ENCODE measurements at places on chromosomes 7 and 10. TPM values are rescaled to one million over a fixed set of nuclear protein-coding genes. Genes with fewer than 3 reads are reported as not detected.

SH2D4B gene
- 0.10 TPM for total RNA-seq

GPR26 gene
- total RNA-seq: not detected

CD36 gene
- total RNA-seq: not detected

CNPY1 gene
- not detected for total RNA-seq

MRLN gene
- total RNA-seq: not detected

ZNF33B gene
- 38.2 TPM for total RNA-seq

SPDYE11 gene
- not detected for total RNA-seq

NEUROG3 gene
- not detected for total RNA-seq

ZFAND4 gene
- 19.6 TPM for total RNA-seq

TMEM139 gene
- 0.71 TPM for total RNA-seq

EGR2 gene
- 2.8 TPM for total RNA-seq

COL13A1 gene
- total RNA-seq: not detected

MYH16 gene
- total RNA-seq: not detected

Data from activated naive CD4-positive, alpha-beta T cell treated with anti-CD3 and anti-CD28 coated beads, Interleukin-2, amount 10 ng/mL, durations not matched to agents 5 hours and 36 hours (primary cell).